GM10248 (cell line): ENCODE measurements at places on chromosomes 5 and 9.
A peak's percentile ranks its signal among the peaks of the same experiment; 100 is the strongest.

DNA sequence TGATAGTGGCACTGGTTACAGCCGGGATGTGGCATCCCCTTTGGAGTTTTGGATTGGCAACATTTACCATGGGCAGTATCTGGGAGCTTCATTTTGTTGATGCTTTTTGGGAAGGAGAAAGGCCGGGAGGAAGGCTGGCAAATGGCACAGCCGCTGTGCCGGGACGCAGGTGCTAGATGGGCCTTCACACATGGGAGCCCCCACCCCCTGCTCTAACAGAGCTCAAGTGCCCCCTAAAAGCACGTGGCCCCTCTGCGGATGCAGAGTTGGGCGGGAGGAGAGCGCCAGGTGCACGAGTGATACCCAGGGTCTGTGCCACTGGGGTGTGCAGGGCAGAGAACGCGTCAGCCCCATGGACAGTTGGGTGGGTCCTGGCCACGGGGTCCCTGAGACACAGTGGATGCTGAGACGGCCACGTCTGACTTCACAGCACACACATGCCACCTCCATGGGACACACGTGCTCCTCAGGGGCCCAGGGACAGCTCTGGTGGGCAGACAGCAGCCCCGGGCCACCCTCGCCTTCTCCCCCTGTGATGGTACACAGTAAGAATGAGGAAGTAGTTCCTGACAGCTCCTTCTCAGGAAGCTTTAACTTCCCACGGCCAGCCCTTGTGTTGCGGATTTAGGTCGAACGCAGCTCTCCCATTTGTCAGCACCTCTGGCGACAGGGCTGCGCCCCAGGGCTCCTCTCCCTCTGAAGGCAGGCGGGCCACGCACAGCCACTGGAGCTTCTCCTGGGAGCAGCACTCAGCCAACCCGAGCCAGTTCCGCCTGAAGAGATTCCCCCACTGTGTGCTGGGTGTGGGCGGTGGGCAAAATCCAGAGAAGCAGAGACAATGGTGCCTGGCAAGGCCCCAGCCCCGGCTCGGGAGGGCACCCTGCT lies 10.8 kb downstream of the SLC9A3 start:
- DNase-seq = no peak

- DNase-seq = no peak
Observed at GRCh38 chr5:138110266-138110963, 26.6 kb downstream of the WNT8A start.

DNA sequence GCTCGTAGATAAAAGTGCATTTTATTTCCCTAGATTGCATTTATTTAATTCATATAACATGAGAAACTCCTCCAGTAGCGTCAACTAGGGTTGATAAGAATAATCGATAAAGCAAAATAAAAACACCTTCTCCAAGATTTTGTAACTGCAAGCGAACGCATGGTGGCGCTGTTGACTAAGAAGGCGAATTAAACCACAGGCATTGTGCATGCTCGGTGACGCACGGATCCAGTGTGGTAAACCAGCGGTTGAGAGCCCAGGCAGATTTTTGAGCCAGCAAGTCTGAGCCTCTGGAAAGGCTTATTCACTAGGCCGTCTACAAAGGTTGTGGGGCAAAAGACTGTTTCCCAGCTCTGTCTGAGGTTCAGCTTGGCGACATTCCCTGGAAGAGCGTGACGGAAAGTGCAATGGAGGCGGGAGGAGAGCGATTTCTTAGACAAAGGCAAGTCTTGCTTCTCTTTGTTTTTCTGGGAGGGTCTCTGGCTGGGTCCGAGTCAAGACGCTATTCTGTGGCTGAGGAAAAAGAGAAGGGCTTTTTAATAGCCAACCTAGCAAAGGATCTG lies at the start of gene PCDHB3:
Gene PCDHB3, plus strand, starts transcription at position 231 of the 563 bp plus-strand sequence. Its CDS starts 177 bp downstream, at position 408.
- no peak for DNase-seq

GRCh38 chr5:7793895-7794294 lies 57.0 kb downstream of the CFAP90 start:
- no peak for DNase-seq

DNA sequence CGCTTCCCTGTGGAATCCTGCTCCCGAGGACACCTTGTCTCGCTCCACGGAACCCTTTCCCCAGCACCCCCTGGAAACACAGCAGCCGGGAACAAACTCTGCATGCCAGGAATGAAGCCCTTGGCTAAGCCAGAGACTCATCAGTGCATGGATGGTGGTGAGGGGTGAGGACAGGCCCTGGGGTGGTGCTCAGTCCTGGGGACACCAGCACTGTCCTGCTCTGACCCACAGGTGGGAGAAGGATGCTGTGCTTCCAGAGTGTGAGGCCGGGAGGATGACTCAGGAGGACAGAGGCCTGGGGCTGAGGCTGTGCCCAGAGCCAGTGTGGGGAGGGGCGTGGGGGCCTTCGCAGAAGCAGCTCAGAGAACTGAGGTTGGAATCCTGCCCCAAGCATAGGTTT lies 11.2 kb upstream of the EGR1 start:
- no peak for DNase-seq

- no peak for DNase-seq
Observed at GRCh38 chr9:34716711-34717110, 6.8 kb upstream of the CCL21 start.

DNA sequence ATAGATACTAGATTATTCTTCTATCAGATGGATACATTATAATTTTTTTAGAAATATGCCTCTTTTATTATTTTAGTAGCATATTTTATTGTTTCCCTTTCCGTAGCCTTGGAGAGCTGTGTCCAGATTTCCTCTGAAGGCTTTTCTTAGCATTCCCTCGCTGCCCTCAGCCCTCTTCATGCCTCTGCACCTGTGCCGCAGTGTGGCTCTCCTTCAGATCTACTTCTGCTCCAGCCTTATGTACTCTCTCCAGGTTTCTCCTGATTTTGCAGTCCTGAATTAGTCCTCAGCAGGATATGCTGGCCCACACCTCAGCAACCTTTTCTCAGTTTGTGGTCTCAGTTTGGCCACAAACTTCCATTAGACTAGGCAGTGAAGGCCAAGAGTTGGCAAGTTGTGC lies 1052.0 kb downstream of the TAF11L14 start:
- no peak for DNase-seq

DNA sequence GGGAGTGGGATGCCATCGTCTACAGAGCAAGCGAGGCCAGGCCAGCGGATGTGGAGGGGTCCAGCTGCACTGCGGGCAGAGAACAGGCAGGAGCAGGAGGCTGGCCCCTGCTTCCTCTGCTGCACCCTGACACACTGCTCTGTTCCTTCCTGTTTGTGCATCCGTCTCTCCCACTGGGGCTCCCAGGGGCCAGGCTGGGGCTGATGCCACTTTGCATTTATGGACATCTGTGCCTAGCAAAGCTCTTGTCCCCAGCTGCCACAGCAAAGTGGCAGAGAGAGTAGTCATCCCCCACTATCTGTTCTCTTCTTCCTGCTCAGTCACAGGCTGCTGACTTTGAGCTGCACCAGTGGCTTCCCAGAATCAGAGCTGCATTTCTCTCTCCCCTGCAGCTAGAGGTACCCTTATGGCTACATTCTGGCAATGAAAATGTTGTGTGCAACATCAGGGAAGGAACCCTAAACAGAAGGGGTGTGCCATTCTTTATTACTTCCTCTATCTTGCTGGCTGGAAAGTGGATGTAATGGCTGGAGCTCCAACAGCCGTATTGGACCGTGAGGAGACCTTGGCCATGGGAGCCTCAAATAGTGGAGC lies 4.2 kb upstream of the NINJ1 start:
- DNase-seq = no peak

GRCh38 chr9:80062567-80062966 lies 490.8 kb downstream of the TLE4 start:
- DNase-seq = no peak

GRCh38 chr9:100939636-100940035 lies 88.9 kb upstream of the PLPPR1 start:
- no peak for DNase-seq

- DNase-seq = no peak
Observed at GRCh38 chr5:92605591-92605990, 975.4 kb downstream of the NR2F1-AS1 start.

GRCh38 chr9:129549139-129549538 lies 71.8 kb downstream of the C9orf50 start:
- no peak for DNase-seq

GRCh38 chr5:119059740-119060255 lies 11.1 kb upstream of the DMXL1 start:
- DNase-seq = no peak

GRCh38 chr5:44412286-44412685 lies 23.1 kb upstream of the FGF10 start:
- DNase-seq = no peak

GRCh38 chr5:56680731-56681130 lies 134.6 kb upstream of the MAP3K1 start:
- no peak for DNase-seq

GRCh38 chr5:85452322-85453025 lies 1067.8 kb upstream of the EDIL3 start:
- no peak for DNase-seq

GRCh38 chr5:142785206-142785605 lies 15.0 kb downstream of the ARHGAP26 start:
- DNase-seq = no peak

GRCh38 chr9:4116723-4117460 lies 183.0 kb downstream of the GLIS3 start:
- DNase-seq = no peak

DNA sequence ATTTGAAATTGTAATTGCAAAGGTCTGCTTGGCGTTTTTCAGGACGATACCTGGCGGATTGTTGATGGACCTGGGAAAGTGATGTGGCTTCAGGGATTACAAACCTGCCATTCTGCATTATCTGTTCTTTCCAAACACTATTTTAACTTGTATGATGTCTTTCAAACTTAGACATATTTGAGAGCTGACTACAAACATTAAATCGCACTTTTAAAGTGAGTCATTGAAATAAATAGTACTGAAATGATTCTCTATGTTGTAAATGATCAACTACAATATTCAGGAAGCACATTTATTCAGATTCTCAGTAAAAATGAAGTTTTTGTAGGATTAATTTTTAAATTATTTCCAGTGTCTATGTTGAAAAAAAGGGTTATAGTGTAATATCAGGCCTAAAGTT lies 32.3 kb upstream of the TMEM171 start:
- DNase-seq = no peak

DNA sequence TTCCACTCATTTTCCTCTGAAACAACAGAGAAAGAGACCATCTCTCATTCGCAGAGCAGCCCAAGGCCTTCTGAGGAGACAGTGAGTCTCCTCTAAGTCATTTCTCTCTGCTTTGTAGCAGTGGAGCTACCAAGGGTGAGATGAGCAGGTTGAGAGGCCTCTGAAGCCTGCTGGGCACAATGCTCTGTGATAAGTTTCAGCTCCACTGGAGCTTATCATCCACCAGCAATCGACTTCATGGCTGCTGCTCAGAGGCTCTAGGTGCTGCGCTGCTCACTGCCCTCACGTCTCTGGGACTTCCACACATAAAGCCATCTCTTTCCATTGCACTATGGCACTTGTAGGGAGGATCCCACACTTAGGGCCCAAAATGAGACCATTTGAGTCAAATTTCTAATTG lies 96.3 kb downstream of the CMYA5 start:
- DNase-seq = no peak

DNA sequence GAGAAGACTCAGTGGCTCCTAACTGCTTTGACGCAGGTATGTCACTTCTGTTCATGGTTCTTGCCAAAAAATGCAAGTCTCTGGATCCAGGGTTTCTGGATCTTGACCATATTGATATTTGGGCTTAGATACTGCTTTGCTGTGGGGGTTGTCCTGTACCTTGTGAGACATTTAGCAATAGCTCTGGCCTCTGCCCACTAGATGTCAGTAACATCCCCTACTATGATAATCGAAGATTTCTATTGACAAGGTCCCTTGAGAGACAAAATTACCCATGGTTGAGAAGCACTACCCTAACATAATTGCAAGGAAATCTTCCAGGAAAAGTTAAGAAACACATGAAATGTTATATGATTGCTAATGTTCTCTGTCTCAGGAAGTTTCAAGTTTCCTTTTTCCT lies 285.4 kb downstream of the TMEM232 start:
- peak; percentile 10 for DNase-seq

DNA sequence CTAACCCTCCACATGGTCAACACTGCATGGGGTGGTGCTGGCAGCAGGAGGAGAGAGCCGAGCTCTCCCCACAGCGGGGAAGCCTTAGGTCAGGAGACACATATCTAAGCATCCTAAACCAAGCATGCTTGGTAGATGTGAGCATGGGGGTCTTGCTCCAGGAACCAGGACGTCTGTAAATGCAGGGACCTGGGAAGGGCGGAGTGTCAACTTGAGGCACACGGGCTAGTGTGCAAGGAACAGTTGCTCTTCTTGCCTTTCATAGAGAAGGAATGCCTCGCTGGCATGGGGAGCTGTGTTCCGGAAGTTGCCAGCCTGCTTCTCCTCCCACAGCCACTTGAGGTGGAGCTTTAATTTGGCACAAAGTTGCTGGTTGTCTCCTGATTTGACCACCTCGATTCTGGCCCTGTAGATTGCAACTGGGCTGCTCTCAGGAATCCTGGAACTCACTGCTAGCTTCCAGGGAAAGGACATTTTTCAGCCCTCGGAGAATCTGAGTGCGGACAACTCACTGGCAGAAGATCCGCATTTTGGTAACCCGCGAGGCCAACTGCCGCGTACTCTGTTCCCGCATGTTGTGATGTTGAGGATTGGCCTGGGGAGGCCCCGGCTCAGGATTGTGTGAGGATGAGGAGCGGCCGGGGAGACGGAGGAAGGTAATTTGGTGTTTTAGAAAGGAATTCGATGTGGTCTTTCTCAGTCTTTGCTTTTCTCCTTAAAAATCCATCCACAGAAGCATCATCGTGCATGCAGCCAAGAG lies 370.3 kb upstream of the IRX1 start:
- DNase-seq = no peak

DNA sequence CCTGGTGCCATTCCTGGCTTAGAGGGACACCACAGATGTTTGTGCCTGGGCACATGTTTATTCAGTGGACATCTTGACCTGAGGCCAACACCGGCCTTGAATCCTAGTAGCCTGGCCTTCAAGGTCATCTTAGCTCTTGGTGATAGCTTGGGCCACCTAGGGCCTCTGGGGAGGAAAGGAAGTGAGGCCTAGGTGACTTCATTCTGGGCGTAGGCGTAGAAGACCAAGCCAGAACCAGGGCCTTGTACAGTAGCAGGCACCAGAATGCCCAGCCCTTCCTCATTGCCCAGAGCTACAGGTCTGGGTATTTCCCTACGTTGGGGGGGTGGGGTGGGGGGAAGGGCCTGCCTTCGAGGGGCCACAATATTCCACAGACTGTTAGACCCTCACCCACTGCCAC lies 33.8 kb downstream of the WNK2 start:
- no peak for DNase-seq
